IMR-90 (cell line): ENCODE measurements at places on chromosomes 3 and 15. TPM values are rescaled to one million over a fixed set of nuclear protein-coding genes. Genes with fewer than 3 reads are reported as not detected.
A peak's percentile ranks its signal among the peaks of the same experiment; 100 is the strongest.

GRCh38 chr3:186021673-186022362 is 84.0 kb upstream of the TRA2B start:
- peak; percentile 95 for DNase-seq

The ADIPOQ gene
- not detected in 2 replicates for total RNA-seq

- peak; percentile 71 for DNase-seq
Observed at GRCh38 chr15:48449734-48450133, 118.5 kb downstream of the DUT start.

DNA sequence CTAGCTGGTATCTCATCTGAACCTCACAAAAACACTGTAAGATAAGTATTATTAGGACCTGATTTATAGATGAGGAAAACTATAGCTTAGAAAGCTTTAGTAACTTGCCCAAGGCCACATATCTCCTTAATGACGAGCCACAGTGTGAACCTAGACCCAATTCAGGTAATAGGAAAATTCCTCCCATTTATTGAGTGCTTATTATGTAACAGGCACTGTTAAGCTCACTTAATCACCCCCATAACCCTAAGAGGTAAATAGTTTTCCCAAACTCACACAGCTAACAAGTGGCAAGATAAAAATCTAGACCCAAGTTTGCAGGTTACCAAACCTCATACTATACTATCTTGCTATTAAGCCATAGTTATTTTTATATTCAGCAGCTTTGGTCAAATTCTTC is 7.9 kb downstream of the WDR5B start:
- DNase-seq, result no peak

The ABHD17C gene
- total RNA-seq, result 5.3 and 5.4 TPM in 2 replicates
